ENCODE measurements at places on chromosomes 16 and 17.

GRCh38 chr17:27485716-27486495, 29.7 kb downstream of the KSR1 start:
- DNase-seq: no peak

GRCh38 chr16:57151369-57151768, 34.5 kb downstream of the PSME3IP1 start:
- DNase-seq: no peak

- DNase-seq: peak; percentile 81
These were observed 2.0 kb downstream of the TRIM47 start for GRCh38 chr17:75876190-75876937.

- no peak for DNase-seq
These were observed 38.3 kb upstream of the MAP3K14 start for GRCh38 chr17:45355087-45355486.

- DNase-seq: peak; percentile 68
These were observed 11.3 kb downstream of the TAF1C start for GRCh38 chr16:84175350-84176081.

GRCh38 chr17:6212766-6213165, 142.6 kb downstream of the WSCD1 start:
- DNase-seq: no peak

DNA sequence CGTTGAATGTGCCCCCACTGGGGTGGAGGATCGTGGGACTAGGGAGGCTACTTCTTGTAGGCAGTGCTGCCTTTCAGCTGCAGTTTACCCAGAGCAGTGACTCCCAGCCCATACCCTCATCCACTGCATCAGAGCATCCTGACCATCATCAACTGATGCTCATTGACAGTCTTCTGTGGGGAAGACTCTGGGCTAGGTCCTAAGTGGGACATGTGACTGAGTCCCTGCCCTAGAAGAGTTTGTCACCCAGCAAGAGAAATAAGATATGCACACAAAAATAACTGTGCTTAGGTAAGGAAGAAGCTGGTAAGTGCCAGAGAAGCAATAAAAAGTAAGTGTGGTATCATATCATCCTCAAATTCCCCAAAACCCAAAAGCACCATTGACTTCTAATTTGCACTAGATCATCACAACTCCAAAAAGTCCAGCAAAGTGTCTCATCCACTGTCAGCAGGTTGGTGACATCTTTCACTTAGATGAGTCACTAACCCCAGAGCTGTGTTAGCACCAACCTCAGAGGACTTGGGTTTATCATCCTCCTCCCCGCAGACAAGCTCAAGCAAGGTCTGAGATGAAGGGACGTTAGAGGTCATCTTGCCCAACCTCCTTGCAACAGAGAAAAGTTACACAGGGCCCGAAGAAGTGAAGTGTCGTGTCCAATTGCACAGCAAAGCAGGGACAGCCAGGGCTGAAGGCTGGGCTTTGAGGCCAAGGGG, 99.0 kb downstream of the CCDC182 start:
- DNase-seq: peak; percentile 29

- DNase-seq: no peak
These were observed 44.2 kb downstream of the ZZEF1 start for GRCh38 chr17:4098521-4099209.

Data from activated CD4-positive, alpha-beta memory T cell treated with anti-CD3 and anti-CD28 coated beads, Interleukin-2, amount 10 ng/mL, durations not matched to agents 7 days and 5 days (primary cell).